Iris pigment epithelial cell (primary cell): ENCODE measurements at places on chromosomes 3 and 15.

DNA sequence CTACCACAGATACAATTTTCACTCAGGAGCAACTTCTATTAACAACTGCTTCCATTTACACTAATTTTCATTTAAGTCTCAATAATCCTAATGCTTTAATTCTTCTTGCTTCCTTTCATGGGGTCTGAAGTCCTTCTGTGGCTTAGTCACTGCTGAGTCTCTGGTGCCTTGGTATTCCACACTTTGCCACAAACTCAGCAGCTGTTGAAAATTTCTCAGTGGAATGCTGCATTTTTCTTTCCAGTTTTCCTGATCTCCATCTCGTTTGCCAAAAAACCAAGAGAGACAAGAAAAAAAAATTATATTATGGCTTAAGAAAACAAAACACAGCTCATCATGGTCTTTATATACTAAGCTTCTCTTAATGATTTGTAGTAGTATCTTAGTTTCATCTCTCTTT lies 269.2 kb upstream of the AZI2 start:
- no peak for DNase-seq

DNA sequence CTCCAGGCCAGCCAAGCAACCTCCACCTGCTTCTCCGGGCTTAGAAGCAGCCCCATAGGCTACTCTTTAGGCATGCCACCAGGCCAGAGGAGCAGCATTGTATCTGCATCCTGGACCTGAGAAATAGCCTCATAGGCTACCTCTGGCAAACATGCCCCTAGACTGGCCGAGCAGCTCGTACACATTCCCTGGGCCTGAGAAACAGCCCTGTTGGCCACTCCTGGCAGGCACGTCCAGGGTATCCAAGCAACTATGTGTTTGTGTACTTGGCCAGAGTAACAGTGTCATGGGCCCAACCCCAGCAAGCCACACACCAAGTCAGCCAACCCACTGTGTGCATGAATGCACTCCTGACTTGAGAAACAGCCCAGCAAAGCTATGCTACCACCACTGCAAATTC lies 498.7 kb upstream of the CDIN1 start:
- no peak for DNase-seq

- DNase-seq, result no peak
Measured at GRCh38 chr15:97929456-97930229, 30.9 kb upstream of the ARRDC4 start.

- DNase-seq, result no peak
Measured at GRCh38 chr3:59605944-59606534, 556.2 kb upstream of the CFAP20DC start.

GRCh38 chr15:73972984-73973682 lies 19.0 kb downstream of the STOML1 start:
- DNase-seq, result peak; percentile 69

DNA sequence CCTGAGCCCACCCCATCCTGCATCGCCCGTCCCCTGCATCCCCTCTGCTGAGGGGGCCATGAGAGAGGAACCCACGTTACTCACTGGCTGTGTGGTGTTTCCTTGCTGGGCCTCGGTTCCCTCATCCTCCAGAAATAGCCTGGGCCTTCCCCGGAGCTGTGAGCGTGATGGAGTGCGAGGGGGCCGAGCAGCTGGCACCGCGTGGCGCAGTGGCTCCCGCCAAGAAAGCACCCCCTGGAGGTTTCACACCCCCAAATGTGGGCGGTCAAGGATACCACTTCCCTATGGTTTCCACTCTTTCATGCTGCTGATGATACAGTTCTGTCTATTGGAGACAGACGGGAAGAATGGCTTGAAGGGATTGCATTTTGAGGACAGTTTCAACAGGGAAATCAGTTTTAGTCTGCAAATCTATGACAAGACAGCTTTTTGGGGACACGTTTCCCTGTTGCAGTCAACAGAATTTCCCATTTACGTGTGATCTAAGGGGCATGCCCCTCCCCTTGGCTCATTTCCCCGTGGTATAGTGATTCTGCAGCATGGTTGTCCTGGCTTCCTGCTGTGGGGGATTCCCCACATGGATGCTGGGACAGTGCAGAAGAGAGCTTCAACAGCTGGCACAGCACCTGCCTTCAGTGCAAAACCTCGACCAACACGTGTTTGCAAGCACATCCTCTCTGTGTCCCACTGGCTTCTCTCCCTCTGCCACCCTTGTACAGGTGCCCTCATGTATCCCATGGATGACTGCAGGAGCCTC lies 377.5 kb downstream of the LRTM1 start:
- no peak for DNase-seq

DNA sequence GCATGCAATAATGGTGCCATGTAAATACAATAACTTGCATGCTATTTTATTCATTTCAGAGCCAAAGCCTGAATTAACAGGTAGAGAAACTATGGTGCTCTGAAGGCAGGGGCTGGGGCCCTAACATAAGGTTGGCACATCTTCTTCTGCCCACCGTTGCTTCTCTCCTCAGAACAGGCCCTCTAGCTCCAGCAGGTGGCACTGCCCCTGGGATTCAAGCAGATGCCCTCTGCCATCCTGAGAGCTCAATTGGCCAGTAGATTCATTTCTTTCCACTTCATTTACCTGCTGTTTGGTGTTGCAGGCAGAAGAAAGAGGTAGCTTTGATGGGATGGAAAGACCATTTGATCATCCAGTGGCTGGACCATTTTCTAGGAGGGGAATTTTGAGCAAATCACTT lies 130.5 kb downstream of the FOXB1 start:
- no peak for DNase-seq

DNA sequence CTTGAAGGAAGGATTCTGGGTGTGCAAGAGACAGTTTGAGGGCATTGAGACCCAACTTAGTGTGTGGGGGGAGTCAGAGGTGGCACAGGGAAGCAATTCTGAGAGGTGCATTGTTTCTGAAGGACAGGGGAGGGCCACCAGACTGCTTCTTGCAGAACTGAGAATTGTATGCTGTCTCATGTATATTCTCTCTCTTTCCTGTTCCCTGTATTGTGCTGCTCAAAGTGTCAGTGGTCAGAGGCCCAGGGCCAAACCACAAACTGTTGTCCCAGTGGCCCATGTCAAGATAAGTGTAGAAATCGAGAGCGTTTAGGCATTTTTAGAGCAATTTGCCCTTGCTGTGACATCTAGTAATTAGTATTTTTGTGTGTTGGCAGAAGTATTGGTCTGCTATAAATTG lies 567.1 kb downstream of the EDEM1 start:
- DNase-seq, result no peak

- DNase-seq, result no peak
Measured at GRCh38 chr3:72675243-72675642, 173.0 kb downstream of the SHQ1 start.

DNA sequence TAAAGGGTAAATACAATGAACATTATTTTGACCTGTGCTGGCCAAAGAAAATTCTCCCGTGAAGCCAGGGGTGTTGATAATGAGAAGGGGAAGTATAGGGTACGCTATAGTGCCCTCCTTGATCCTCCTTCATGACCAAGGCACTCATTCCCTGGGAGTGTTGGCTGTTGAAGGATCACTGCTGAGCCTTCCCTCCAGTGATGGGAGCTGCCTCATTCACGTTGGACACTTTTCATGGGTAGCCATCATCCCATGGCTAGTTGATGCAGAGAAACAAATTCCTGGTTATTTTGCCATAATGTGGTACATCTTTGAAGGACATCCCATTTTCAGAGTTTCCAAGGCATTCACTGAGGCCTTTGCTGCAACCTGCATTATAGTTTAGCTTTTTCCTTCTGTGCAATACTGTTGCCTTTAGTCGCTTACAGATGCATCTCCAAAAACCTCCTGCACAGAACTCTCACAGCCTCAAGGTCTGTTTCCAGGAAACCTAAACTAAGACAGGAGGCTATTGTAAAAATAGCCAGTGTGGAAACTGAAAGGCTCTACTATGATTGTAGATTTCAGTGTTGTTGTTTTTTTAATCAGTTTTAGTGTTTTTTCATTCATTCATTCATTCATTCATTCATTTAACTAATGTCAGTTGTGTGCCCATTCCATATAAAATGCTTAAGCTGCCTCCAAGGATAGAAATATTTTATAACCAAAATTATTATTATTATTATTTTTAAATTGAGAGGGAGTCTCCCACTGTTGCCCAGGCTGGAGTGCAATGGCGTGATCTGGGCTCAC lies 40.8 kb downstream of the TGFBR2 start:
- DNase-seq, result no peak

- DNase-seq, result peak; percentile 60
Measured at GRCh38 chr3:74630602-74631001, 16.1 kb upstream of the CNTN3 start.

DNA sequence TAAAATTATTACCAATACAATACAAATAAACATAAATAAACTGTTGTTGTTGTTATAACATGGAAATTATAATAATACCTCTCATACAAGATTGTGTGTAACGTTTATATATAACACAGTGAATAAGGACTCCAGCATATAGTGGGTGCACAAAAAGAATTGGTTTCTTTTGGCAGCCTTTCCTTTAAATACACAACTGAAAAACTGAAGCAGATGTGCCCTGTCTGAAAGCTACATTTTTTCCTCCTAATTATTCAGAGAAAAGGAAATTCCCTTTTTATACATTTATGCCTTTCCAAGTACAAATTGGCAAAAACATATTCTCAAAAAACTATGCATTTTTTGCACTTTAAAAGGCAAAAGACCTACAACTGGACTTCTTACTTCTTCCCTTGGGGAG lies 928.9 kb upstream of the NR2F2 start:
- no peak for DNase-seq

DNA sequence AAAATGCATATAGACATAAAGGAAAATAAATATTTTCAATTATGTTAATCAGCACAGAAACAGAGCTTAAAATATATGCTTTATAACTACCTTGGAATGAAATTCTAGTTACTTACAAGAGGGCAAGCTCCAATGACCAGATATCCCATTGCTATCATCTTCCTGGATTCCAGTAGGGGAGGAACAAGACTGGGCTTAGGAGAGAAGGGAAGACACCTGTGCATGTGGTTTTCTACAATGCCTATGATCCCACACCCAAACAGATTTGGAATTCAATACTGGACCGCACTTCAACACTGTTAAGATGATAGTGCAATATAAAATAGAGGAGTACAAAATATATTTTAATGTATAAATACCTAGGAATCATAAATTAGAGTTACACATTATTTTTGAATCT lies 79.6 kb downstream of the ARPP21 start:
- no peak for DNase-seq

DNA sequence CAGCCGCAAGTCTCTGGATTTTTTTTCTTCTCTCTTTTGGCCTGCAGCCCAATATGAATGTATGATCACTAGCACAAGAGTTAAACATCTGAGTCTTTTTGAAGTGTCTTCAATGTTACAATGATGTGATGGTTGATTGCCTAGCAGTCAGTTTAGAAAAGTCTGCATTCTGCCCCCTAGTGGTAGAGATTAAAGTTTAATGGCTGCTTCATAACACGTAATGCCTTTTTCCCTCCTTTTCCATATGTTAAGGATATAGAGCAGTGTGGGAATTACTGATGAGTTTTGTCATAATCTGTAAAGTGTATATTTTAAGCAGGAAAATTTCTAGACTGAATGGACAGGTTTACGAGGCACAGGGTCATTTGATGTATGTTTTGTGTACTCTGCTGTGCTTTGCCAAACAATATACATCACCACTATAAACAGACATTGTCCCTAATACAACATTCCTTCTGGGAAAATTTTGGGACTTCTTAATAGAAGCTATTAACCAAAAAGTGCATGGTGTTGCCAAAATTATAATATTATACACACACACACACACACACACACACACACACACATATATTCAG lies 1038.5 kb upstream of the NR2F2 start:
- DNase-seq, result peak; percentile 54

DNA sequence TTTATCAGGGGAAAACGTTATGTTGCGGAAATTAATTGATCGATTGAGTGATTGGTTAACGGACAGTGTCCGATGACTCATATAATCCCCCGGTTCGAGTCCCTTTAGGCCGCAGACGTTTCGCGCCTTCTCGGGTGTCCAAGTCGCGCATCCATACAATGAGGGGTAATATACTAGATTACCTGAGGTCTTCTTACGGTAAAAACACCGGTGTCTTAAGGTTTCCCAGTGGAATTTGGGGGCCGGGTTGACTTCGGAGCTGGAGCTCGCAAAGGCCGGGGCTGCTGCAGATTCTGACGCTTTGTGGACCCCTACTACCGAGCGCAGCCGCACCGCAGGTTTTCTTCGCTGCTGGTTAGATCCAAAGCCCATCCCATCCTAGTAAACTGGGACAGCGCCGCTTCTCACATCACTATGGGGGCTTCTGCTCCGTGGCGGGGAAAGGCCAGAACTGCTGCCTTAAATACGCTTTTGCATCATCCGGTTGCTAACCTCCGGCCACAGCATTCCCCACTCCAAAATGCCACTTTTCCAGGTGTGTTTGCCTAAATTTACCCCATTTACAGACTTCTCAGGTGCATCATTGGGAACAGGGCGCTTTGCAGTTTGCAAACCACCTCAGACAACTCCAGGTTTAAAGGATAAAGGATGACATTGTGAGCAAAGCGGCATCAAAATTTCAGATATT lies 858 bp upstream of the SACM1L start:
- DNase-seq, result no peak

DNA sequence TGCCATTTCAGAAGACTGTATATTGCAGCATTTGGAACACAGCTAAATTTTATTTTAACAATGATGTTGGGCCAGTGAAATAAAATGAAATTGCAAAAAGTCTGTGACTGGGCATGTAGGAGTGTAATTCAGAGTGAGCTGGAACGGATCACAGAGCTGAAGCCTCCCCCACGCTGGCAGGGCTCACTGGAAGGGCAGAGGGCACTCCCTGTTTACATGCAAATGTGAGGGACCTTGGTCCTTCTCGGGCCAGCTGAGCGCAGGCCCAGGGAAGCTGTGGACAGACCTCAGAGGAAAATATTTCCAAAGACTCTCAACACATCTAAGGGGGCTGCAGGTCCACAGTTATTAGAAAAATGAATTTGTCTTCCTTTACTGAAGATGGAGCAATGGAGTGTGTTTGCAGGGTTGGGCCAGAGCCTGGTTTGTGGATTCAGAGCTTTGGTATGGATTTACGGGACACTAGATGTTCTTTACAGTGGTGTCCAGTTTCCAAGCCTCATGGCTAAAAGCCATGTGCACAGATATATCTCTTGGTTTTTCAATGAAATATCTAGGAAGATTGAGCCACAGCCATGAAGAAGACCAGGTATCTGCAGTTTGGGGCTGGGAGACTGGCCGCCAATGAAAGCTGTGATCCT lies 32.0 kb downstream of the TRPM1 start:
- DNase-seq, result peak; percentile 63

DNA sequence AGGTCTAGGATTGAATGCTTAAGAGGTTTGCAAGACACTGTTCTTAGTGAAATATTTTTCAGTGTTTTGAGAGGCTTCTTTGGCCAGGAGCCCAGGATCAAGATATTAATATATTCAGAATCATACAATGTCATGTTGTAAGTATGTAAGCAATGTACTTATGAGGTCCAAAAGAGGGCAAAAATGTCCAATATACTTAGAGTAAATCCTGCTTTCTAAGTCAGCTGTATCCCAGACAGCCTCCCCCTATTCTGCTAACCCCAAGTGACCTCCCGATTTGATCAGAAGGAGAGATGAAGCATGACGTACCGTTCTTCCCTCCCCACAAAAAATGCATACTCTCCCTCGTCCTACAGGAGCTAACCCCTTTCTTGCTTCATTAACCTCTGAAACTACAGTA lies 70.9 kb downstream of the CHAC1 start:
- peak; percentile 93 for DNase-seq
